ENCODE measurements at places on chromosomes 3 and 15.
A peak's percentile ranks its signal among the peaks of the same experiment; 100 is the strongest.

- DNase-seq: no peak
Observed at GRCh38 chr15:28919201-28919635, 33.4 kb downstream of the APBA2 start.

DNA sequence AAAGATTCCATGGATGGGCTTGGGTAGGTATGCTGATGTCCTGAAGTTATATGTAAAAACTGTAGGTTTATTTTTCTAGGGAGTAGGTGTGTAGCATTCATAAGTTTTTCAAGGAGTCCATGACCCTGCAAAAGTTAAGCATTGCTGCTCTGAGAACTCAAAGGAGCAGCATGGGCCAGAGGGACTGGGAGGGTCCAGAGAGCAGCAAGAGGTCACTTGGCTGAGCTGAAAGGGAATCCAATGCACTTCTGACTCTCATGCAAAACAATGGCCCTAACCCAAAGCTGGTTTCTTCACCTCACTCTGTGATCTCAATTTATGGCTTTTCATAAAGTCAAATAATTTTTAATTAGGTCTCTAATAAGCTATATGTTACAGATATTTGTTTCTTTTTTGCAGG is 198.3 kb upstream of the GOLGA6L4 start:
- no peak for DNase-seq

- DNase-seq: no peak
Observed at GRCh38 chr3:11019116-11019819, 26.7 kb downstream of the SLC6A1 start.

- DNase-seq: no peak
Observed at GRCh38 chr3:43076857-43077256, 29.0 kb downstream of the POMGNT2 start.

GRCh38 chr3:190514413-190515153 is 698 bp downstream of the IL1RAP start:
- peak; percentile 19 for DNase-seq

- no peak for DNase-seq
Observed at GRCh38 chr3:165504554-165504953, 308.4 kb upstream of the SLITRK3 start.

DNA sequence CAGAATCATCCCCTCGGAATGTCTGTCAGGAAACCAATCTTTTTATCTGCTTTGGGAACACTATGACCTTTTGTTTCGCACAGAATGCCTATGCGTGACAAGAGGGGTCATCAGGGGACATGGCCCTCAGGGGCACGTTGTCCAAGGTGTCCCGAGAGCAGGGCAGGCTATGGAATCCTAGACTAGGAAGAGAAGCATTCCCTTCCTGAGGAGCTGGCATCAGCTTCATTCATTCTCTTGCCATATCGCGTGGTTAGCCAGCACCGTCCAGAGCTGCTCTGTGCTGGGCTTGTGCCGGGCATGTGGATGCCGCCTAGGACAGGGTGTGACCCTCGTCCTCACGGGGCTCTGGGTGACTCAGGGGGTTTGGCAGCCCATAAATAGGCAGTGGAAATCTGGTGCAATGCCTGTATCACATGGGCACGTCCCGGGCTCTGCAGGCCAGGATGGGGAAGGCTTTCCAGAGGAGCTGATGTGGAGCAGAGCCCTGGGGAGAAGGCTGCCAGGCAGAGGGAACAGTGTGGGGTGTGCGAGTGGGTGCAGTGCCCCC is 117.8 kb downstream of the TMEM266 start:
- DNase-seq: no peak

- no peak for DNase-seq
Observed at GRCh38 chr15:26620528-26621458, 152.1 kb downstream of the GABRB3 start.

GRCh38 chr3:138227650-138228049 is 40.5 kb downstream of the ARMC8 start:
- no peak for DNase-seq

DNA sequence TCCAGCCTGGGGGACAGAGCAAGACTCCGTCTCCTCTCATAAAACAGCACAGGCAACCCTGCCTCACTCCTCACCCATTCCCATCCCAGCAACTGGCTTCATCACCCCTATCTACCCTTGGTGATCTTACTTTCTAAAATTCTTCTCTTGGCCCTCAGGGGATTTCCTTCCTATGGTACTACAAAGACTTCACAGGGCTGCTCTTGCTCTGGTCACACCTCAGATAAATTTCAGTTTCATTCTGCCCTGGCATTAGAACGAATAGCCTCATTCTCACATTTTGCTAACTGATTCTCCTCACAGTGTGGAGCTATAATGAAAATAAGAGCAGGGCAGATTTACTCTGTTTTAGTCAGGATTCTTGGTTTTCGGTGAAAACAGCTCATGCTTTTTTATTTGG is 22.1 kb upstream of the CRBN start:
- no peak for DNase-seq

Measured in activated CD8-positive, alpha-beta memory T cell treated with anti-CD3 and anti-CD28 coated beads for 1 hour (primary cell).